ENCODE measurements at places on chromosomes 16 and 17. TPM values are rescaled to one million over a fixed set of nuclear protein-coding genes. Genes with fewer than 3 reads are reported as not detected.

DNA sequence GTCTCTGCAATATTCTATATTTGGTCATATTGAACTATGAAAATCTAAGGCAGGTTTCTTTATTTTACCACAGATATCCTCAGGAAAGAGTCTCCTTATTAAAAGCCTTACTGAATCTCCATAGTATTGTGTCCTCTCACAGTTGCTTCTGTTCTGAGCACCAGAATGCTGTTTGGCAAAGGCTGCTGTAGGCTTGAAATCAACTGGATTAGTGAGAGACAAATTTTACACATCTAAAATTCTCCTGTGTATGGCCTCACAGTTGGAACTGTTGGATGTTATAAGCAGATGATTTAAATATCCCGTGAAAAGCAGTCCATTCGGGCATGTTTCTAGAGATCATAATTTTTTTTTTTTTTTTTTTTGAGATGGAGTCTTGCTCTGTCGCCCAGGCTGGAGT lies 9.5 kb downstream of the CLTC start:
- no peak for DNase-seq

- no peak for DNase-seq
Measured at GRCh38 chr17:21184570-21184969, 29.4 kb downstream of the TMEM11 start.

DNA sequence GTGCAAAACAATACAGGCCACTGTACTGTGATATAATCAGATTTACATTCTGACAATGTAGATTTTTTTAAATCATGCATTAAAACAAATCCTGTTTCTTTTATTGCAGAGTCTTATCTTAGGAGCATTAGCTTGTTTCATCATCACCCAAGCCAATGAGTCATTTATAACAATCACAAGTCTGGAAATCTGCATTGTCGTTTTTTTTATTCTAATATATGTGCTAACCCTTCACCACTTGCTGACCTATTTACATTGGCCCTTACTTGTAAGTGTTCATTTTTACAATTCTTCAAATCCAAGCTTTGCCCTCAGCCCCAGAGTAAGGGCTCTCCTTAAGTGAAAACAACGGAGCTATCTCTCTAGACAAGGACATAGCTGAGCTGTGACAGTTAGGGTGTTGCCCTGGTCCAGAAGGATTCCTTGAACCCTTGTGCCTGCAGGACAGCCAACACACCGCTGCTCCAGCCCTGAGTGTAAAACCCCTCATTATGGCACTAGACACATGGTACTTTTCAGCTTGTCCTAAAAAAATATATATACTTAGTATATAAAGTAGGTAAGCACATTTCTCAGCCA lies 3.7 kb downstream of the CMTM1 start:
- no peak for DNase-seq

The NT5C gene
- 87.5 TPM for total RNA-seq

The MYH1 gene
- total RNA-seq = not detected

Data from hematopoietic multipotent progenitor cell (in vitro differentiated cells).